ENCODE measurements at places on chromosomes 12 and 14.

DNA sequence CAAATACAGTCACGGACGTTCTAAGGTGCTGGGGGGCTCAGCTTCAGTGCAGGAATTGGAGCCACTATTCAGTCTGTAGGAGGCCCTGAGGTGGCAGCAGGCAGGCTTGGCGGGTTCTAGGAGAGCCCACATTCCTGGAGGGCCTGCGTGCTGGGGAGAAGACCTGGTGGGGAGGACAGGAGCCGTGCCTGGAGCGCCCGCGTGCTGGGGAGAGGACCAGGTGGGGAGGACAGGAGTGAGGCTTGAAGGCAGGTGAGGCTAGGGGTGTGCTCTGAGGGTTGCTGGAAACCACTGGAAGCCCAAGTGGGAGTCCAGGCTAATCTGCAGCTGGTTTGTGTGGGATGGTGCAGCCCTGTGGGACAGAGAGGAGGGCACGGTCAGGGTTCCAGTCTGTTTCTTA is 23.1 kb downstream of the RHOF start:
- no peak for DNase-seq

DNA sequence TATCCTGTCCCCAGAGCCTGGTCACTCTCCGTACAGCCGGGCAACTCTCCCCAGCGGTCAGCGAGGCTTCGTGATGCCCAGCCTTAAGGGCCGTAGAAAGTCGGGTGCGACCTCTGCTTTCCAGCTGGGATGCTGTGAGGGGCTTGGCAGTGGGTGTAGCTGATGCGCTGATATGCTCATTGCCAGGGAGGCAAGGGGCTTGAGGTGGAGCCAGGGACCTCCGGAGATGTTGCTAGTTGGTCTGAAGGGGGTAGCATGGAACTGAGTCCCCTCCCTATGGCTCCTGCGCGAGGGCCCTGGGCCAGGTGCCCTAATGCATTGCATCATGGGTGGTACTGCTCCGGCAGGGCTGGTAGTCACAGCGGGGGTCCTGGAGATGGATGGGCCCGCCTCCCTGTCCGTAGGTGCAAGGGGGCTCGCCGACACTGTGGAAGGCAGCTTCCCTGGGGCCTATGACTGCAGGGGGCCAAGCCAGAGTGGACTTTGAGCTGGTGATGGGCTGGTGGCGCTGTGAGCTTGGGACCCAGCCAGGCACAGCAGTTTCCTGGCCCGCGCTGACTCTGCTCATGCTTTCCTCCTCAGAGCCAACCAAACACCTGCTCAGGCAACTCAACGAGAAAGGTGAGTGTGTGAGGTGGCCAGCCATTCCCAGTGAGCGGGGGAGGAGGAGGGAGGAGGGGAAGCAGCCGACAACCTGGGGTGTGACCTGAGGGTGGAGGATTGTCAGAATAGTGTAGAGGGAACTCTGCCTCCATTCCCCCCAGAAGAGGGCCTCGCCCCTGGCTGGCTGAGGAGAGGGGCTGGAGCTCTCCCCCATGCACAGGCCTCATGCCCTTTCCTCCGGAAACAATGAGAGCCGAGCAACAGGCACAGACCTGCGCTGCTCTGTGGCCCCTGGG is 32.3 kb downstream of the PLEKHG3 start:
- no peak for DNase-seq

GRCh38 chr14:77240336-77240915 is 30.6 kb downstream of the NGB start:
- DNase-seq = no peak

DNA sequence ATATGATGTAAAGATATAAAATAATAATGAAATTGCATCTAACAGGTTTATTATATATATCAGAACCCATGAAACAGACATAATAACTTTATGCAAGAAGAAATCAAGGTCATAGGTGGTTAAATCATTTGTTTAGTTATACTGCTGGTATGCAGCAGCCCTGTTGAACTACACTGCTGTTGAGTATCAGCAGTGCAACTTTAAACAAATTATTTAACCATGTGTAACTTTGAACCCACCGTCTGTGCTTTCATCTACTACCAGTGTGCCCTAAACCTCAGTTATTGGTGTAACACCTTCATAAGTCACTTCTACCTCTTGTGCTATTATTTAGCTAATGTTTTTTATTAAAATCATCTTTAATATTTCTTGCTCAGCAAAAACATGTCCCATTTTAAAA is 262.3 kb upstream of the CRY1 start:
- DNase-seq = no peak

DNA sequence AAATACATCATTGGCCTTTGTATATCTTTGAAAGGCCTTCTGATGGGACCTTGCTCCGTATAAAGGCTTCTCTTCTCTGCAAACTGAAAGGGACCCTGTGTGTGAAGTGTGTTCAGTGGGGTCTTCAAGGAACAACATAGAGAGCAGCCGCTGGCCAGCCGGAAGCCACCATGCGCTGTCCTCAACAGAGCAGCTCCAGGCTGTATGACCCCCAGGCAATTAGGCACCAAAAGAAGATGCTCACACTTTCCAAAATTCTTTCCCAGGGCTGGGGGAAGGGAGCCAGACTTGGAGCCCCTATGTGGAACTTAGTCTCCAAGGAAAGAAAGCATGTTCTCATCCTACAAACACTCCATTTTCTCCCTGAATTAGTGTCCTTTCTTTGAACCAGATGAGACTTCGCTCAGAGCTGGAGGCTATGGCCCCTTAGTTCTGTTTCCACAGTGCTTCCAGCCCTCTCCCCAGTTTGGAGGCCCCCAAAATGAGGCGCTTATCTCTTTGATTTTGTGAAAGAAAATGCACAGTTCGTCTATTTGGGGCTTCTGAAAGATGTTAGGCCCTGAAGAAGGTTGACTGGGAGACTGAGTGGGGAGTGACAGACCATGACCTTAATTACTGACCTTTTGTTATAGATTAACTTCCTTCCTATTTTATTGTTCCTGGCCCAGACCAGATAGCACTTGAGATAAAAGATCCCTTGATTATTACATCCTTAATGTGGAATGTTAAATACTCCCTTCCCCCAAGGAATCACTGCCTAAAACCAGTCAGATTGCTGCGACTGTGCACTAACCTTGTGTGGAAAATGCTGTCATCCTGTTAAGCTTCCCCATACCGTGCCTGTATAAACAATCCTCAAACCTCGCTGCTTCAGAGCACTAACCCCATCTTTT is 128.3 kb upstream of the FGD4 start:
- DNase-seq = no peak

DNA sequence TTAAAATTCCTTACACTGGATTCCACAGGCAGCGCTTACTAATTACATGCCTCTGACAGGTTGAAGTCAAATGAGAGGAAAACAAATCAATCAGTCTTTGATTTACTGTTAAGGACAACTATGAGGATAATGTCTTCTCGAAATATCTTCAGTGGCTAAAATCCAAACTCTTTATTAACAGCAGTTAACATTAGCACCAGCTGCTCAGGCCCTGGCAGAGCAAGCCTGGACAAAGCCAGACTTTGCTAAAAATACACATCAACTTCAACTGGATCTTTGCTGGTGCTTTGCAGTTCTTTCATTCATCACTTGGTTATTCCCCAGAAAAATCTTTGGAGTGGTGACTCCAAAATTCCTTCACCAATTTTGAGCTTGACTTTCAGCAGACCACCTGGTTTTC is 98.7 kb downstream of the HECTD4 start:
- DNase-seq = no peak

- DNase-seq = no peak
These were observed 1.7 kb downstream of the ARHGAP9 start for GRCh38 chr12:57477710-57478681.

DNA sequence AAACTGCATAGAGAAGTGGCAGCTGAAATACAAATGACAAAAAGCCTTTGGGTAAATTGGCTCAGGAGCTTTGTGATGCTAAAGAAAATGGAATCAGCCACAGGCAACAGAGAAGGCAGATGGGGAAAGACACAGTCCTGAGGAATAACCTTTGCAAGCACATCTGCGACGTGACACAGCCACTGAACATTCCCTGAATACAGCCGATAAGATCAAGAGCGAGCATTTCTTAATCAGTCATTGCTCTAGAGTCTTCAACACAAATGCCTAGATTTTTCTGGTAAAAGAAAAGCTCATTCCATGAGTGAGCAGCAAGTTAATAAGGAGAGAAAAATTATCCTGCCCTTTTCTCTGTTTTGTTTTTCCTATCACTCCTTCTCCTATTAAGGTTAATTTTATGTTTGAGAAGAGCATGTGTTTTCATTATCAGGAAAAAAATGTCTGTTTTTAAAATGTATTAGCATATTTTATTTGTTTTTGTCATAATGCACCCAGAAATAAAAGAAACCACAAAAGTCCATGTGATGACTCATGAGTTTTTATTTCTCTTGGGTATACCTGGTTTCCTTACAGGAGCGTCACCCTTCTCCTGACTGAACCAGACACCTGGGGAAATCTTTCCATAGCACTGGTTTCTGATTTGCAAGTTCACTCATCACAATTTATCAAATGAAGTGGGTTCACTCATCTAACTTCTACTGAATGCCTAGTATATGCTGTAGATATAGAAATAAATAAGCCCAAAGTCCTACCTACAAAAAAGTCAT is 45.4 kb upstream of the PCED1B start:
- no peak for DNase-seq

- no peak for DNase-seq
These were observed 261.7 kb downstream of the NEDD1 start for GRCh38 chr12:97168804-97169203.

DNA sequence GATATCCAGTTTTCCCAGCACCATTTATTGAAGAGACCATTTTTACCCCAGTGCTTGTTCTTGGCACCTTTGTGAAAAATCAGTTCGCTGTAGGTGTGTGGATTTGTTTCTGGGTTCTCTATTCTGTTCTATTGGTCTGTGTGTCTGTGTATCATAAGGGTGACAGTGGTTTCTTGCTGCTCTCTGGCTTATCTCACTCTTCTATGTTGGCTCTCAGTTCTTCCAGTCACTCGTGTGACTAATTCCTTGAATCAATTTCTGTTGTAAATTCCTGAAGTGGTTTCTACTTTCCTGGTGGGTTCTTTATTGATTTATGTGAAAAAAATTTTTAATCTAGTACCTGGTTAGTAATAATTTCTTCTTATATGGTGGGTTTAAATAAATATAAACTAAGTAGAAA is 58.3 kb downstream of the OTOGL start:
- DNase-seq = no peak

DNA sequence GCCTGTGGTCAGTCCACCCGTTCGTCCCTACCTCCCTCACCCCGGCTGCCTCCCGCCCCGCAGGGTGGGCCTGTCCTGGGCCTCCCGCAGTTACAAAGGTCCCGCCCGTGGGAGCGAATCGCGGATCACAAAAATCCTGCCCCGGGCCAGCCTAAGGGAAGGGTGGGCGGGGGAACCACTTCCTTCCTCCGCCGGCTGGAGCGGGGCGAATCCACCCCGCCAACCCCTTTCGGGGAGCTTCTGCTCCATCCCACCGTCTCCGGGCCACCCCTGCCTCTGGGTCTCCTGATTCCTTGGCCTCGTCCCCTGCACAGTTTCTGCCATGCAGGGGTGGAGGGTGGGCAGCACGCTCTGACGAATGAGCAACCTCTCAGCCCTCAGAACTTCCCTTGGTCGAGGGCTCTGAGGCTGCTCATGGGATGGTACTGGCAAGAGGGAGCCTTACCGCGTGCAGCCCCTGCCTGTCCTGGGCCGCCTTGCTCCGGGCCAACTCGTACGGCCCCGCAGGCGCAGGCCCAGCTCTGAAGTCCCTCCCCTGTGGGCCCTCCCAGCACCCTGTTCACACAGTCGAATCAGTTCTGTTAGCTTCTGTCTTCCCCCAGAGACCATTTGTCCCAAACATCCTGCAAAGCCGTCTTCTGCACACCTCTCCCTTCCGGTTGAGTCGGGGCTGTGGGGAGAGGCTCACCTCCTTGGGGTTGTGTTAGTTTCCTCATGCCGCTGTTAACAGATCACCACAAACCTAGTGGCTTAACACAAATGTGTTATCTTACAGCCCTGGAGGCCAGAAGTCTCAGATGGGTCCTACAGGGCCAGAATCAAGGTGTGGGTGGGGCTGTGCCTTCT is 589 bp upstream of the HVCN1 start:
- no peak for DNase-seq

- no peak for DNase-seq
These were observed 12.5 kb upstream of the PLXNC1 start for GRCh38 chr12:94135896-94136295.

- no peak for DNase-seq
These were observed 34.5 kb downstream of the TM7SF3 start for GRCh38 chr12:26979733-26980132.

GRCh38 chr12:15268927-15269552 is 47.8 kb upstream of the RERG start:
- no peak for DNase-seq

DNA sequence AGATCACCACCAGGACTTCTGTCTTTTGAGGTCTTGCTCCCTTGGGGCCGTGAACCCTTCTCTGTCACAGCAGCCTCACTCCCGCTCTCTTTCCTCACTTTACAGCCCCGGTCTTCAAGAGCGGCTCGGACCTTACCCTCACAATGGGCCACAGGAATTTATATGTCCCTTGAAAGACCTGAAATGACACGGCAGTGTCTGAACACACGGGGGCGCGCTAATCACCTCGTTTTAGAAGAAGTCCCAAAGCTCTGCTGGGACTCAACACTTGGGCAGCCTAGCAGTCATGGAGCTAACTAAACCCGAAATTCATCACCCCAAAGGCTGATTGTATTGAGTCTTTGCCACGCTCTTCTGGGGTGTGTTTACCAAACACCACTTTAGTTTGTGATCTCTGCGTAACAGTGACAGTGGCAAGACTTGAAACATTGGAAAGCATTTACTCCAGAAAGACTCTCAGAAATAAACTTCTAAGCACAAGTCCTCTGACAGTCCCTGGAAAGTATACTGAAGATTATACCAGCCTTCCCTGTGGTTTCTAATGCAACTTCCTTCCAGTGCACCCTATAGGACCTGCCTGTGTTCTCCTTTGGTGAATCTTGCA is 29.0 kb downstream of the SERPINA11 start:
- DNase-seq = peak; percentile 10

- no peak for DNase-seq
These were observed 58.4 kb upstream of the FUT8 start for GRCh38 chr14:65354131-65354530.

DNA sequence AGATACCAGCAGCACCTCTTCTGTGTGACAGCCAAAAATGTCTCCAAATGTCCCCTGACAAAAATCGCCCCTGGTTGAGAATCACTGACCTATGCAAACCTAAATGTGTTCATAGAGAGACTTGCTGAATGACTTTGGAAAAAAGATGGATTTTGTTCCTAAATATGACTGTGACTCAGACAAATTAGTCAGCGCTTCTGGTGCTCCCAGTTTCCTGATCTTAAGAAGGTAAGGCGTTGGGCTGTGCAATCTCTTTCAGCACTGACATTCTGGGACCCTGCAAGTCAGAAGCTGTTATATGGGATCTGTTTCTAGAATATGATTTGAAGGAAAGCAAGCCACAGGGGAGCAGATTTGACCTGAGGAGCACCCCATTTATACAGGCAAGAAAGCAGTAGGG is 90.6 kb upstream of the PWP1 start:
- no peak for DNase-seq

DNA sequence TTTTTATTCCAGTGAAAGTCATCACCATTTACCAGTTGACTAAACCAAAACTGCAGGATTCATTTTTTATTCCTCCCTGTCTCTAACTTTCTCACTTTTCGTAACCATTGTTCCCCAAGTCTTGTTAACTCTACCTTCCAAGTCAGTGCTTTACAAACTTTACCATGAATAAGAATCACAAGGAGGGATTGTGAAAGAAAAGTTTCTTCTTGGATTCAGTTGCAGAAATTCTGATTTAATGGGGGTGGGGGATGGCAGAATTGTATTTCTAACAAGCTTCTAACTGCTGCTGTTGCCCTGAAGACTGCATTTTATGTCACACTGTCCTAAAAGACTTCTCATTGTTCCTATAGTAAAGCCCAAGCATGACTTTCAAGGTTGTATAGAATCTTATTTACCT is 5.0 kb upstream of the RAB21 start:
- no peak for DNase-seq

Measured in stimulated activated CD8-positive, alpha-beta memory T cell treated with anti-CD3 and anti-CD28 coated beads, Interleukin-2, amount 100 ng/mL, for 1 hour (primary cell).